ENCODE measurements at places on chromosomes 6 and 20.

- DNase-seq: no peak
These were observed 4.9 kb upstream of the FAM83C start for GRCh38 chr20:35297155-35297554.

- no peak for DNase-seq
These were observed 292.7 kb downstream of the ESR1 start for GRCh38 chr6:152100183-152100618.

DNA sequence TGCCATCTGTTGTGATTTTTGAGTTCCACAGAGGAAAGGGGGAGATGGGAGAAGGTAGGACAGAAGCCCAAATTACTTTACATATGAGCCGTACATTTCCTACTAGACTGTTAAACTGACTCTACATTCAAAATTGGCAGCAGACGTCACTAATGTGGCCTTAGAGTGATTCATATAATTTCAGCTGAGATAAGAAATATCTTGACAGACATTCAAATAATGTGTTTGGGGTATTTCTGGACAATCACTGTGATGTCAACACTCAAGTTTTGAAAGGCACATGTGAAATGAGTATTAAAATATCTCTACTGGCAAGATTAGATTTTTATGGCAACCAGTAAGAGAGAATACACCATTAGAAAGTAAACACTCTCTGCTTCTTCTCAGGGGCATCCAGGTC is 104.0 kb downstream of the MTFR2 start:
- no peak for DNase-seq

DNA sequence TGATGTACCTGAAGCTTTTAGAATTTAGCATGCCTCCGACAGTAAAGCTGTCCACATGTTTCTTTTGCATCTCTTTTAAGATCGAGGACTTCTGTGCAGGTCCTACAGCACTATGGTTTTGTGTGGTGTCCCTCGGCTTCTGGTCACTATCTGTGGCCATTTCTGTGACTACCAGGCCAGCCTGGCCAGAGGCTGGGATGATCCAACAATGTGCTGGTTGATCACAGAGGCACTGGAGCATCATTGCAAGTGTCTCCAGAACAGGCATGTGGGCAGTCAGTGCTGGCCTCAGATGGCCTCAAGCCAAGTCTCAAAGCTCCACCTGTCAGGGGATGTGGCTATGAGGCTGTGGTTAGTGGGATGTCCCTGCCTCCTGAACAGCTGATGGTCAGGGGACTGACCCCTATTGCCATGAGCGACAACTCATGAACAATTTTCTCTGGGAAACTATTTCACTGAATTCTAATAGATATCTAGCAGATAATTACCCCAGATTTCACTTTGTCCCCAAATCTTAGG is 136.6 kb downstream of the SYNDIG1 start:
- DNase-seq: no peak

DNA sequence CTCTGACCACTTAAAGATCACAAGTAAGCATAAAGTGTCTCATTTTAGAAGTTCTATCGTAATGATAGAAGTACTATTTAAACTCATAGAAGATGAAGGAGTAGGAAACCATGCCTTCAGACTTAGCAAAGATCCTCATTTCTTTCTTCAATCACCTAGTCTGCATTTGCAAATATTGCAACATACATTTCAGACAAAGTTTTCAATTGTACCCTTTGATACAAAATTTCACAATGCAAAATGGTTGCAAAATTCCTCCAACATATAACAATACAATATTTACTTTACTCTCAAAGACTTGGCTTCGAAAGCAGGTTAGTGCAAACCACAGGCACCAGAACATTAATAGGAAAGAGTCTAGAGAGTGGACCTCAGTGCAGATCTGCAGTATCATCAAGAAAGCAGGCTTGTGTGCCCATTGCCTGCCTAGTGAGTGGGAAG is 16.1 kb upstream of the ROS1 start:
- DNase-seq: no peak

- DNase-seq: no peak
These were observed 68.6 kb upstream of the FBXL4 start for GRCh38 chr6:99016355-99016754.

GRCh38 chr6:37170273-37171200 is 585 bp downstream of the PIM1 start:
- peak; percentile 79 for DNase-seq

GRCh38 chr20:21508230-21509078 is 5.4 kb downstream of the NKX2-2 start:
- no peak for DNase-seq

GRCh38 chr6:21679761-21680265 is 86.3 kb downstream of the SOX4 start:
- no peak for DNase-seq
